ENCODE measurements at places on chromosomes 6 and 20.

DNA sequence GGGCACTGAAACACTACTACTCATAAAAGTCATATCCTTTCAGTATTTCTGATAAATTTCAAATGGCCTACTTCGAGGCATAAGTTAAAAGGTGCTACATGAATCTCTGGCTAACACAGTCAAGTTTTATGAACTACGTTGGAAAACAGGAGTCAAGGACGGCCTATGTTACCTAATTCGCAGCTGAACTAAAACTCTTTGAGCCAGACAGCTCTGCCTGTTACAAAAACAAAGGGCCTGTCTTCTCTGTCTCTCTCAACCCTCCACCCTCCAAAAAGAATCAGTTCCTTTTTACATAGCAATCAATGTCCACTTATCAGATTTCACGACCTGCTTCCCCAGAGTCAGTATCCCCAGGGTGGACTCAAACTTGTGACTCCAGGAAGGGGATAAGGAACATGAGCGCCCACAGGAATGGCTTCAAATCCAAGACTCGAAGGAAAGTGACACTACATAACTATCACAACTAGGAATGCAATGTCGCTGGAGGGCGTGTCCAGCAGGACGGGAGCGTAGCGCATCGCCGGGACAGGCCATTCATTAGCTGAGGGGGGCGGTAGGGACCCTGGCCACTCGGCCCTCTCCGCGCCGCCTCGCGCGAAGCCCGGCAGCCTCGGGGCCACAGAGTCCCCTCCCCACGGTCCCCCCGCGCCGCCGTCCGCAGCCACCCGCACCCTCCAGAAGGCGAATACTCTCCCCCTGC, 591 bp downstream of the IBTK start:
- peak; percentile 77 for DNase-seq

- DNase-seq = no peak
Observed at GRCh38 chr6:35064757-35065440, 76.2 kb downstream of the TCP11 start.

- no peak for DNase-seq
Observed at GRCh38 chr20:14817101-14817500, 479.7 kb upstream of the FLRT3 start.

DNA sequence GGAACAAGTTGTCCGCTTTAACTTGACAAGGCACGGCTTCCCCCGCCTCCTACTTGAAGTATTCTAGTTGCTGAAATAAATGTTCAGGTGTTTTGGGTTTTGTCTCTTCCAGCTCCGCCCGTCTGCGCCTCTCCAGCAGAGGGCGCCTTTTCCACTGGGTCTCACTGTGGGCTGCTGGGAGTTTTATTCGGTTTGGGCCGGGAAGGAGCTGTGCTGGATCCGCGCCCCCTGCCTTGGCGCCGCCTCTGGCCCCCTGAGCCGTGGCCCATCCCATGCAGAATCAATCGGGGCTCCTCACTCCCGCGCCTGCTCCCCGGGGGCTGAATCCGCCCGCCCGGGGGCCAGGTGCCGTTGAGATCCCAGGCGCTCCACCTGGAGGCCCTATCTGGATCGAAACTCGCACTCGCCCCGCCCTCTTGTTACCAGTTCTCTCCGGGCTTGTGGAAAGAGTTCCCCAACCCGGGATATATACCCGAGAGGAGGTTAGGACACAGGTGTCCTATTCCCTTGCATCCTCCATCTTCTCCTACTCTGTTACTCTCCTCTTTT, 51.0 kb upstream of the TCF21 start:
- peak; percentile 42 for DNase-seq

DNA sequence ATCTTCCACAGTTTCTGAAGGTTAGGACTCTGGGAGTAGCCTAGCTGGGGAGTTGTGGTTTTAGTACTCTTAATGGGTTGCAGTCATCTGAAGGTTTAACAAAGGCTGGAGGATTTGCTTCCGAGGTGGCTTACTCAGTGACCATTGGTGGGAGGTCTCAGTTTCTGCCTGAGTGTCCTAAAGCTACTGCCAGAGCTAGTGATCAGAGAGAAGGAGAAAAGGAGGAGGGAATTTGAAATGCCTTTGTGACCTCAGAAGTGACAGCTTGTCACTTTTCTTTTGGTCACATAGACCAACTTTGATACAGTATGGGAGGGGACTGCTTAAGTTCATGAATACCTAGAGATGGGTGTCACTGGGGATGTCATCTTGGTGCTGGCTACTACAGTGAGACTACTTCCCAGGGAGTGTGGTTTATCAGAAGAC, 41.3 kb downstream of the NCOA3 start:
- DNase-seq = no peak

All from NB4 (cell line).